ENCODE measurements at places on chromosomes 1 and 21.

GRCh38 chr1:84061336-84061735, 62.4 kb upstream of the TTLL7 start:
- no peak for DNase-seq

DNA sequence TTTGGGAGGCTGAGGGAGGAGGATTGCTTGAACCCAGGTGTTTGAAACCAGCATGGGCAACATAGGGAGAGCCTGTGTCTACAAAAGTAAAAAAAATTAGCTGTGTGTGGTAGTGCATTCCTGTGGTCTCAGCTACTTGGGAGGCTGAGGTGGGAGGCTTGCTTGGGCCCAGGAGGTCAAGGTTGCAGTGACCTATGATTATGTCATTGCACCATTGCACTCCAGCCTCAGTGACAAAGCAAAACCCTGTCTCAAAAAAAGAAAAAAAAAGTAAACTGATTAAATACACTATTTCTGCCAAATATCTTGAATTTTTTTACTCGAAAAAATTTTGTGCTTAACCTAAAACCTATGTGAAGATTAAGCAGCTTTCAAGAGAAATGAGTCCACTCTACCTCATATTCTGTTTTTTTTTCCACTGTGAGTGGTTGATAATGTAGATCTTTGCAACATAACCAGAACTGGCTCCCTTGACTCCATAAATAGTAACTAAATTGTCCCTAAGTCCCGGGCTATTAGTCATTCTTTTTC, 19.4 kb upstream of the ZNF281 start:
- no peak for DNase-seq

GRCh38 chr1:87017998-87018672, 103.7 kb downstream of the HS2ST1 start:
- DNase-seq: no peak

GRCh38 chr1:99527078-99527477, 118.8 kb upstream of the PALMD start:
- DNase-seq: no peak

- peak; percentile 63 for DNase-seq
Measured at GRCh38 chr1:165369255-165369848, 12.8 kb upstream of the LMX1A start.

DNA sequence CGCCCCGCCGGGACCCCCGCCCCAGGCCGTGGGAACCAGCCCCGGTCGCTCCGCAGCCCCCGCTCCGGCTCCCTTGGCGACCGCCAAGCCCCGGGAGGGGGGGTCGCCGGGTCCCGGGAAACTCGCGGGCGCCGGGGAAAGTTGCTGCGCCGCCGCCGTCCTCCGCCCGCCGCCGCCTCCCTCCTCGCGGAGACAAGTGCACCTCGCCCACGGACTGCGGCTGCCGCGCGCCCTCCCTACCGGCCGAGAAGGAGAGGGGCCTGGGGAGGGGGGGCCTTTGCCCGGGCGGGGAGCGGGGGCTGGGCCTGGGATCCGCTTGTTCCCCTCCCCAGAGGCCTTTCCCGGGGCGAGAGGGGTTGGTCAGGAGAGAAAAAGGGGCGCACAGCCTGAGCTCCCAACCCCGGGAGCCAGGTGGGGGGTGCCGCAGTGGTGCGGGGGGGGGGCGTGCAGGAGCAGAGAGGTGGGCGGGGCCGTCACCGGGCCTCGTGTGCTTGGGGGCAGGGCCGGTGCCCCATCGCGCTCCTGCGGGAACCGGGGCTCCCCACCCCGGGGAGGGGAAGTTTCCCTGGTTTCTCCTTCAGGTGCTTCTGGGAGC, 592 bp downstream of the AGRN start:
- DNase-seq: no peak

DNA sequence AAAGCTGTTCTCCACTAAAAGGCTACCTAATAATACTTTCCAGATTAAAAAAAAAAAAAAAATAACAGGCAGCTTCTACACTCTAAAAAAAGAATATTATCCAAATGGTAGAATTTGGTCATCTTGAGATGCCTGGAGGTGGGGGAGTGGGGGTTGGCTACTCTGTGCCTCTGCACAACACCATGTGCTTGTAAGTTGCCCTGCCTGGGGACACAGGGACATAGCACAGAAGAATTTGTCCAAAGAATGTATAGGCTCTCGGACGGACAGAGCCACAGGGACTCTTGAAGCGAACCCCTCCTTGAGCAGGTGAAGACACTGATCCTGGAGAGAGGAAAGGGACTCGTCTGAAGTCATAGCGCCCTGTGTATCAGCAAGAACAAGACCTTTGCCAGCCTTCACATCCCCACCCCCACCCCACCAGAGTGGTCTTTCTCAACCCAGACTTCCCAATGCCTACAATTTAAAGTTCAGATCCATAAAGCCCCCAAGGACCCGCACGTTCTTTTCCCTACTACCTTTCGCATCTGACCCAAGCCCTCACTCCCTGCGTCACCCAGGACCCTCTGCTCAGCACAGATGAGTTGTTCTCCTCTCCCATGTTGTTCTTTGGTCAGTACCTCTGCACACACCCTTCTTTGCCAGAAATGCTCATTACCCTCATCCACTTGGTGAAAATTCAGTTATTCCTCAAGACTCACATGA, 72.6 kb downstream of the LGR6 start:
- no peak for DNase-seq

GRCh38 chr1:224486801-224487583, 52.4 kb upstream of the WDR26 start:
- DNase-seq: no peak

DNA sequence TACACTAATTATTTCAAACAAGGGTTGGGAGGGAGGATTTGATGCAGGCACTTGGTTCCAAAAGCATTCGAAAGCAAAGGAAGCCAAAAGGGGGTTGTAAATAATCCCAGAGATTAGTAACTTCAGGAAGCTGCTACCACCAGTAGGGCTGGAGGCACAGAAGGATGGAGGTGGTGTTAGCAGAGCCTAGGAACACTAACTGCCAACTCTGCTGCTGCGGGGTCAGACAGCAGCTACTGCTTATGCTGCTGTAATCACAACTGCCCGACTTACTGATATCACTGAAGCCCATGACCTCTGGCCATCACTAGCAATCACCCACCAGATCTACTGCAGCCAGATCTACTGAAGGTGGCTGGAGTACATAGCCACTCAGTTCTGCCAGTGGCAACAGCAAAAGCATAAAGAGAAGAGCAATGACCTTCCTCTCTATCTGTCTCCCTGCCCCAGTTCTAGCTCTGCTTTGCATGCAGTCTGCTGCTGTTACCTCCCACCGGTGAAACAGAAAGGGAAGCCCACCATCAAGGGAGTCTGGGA, 408.5 kb downstream of the PLPP3 start:
- no peak for DNase-seq

DNA sequence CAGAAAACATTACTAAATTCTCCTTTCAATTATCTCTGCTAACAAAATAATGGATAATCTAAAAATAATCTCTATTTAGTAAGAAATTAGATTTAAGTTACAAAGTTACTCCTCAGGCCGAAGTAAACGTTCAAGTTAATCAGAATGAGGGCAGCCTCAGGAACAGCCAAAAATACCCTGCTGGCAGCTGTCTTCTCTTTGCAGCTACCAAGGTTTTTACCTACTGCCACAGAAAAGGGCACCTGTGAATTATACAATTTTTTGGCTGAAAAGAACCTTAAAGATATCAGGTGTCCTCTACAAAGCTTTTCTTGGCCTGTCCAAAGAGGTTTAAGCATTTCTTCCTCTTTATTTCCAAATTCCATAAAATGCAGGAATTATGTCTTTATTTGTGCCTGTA, 84.4 kb downstream of the AKT3 start:
- no peak for DNase-seq

DNA sequence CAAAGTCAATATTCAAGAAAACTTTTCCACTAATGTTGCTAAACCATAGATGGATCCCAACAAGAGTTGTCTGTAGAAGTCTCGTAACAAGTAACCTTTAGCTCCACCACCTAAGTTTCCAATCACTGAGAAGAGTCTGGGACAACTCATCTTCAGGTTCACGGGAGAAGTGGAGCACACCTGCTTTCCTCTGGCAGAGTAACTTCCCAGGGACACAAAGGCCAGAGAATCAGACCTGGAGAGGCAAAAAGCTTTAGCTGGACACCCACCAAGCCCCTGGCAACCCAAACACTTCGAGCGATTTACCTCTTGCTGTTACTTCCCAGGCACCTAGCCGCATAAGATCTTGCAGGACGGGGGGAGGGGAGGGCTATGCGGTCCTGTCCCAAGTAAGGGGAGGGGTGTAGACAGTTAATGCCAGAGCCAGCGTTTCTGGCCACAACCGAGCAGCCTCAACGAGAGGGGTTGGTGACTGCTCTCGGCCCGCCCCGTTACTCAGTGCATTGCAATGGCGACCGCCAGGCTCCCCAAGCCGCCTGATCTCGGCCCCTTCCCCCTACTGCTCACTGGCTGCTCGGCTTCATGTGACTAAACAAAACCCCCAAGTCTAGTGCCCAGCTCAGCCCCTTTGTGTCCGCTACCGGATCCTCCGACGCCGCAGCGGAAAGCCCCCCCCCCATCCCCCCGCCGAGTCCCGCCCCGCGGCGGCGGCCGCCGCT, 709 bp downstream of the ZNF644 start:
- peak; percentile 80 for DNase-seq

- no peak for DNase-seq
Measured at GRCh38 chr1:234533034-234533891, 54.3 kb upstream of the TARBP1 start.

DNA sequence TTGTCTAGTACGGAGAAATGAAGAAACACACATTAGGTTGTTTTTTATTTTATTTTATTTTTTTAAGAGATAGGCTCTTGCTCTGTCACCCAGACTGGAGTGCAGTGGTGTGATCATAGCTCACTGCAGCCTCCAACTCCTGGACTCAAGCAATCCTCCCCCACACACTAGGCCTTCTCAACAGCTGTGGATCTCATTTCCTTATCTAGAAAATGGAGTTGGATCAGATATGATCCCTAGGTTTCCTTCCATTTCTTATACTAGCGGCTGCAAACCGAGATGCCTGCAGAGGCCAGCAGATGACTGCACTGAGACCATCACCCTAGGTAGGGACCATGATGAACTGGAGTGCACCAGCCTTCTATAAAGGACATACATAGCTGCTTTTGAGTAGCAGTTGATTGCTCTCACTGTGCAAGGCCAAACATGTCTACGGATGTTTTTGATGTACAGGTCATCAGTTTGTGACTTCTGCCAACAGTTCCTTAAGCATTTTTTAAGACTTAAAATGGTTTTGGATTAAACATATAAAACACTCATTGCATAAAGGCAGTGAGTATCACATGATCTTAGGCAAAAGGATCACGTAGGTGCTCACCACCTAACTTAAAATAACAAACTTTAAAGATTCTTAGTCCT, 11.4 kb upstream of the KLHL12 start:
- no peak for DNase-seq

DNA sequence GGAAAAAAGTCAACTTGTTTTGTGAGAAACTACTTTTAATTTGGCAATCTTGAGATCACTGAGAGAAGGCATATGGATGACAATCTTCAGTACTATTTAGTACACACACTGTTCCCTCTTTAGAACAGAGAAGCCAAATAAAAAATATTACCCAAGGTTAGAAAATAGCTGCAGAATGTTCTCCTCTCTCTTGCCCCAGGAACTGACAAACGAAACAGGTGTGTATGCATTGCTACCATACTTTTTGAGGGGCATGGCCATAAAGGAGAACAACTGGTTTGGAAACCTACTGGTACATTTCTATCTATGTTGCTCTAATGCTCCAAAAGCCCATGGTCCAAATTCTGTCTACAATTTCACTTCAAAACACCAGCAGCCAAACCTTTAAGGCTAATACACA, 5.7 kb downstream of the TOR1AIP2 start:
- DNase-seq: no peak

- no peak for DNase-seq
Measured at GRCh38 chr21:29332461-29333362, 34.0 kb downstream of the BACH1 start.

DNA sequence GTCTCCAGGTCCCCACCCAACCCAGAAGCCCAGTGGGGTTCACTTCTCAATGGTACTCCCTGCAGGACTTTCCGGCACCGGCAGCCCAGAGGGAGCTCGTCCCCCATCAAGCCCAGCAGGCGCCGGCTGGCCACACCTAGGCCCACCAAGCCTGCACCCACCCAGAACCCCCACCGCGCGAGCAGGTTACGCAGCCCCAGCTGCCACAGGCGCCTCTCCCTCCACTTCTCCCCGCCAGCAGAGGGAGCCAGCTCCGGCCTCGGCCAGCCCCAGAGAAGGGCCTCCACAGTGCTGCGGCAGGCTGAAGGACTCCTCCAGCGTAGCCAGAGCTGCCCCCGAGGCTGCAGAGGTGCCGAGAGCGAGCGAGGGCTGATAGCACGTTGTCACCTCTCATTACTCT, 722.3 kb downstream of the PLA2G4A start:
- peak; percentile 5 for DNase-seq

All from Caco-2 (cell line).